Skeletal muscle cell (primary cell): ENCODE measurements at places on chromosomes 3 and 15.
A peak's percentile ranks its signal among the peaks of the same experiment; 100 is the strongest.

- DNase-seq = no peak
These were observed 138.9 kb upstream of the RORA start for GRCh38 chr15:61367953-61368352.

GRCh38 chr3:35946121-35946853 is 307.0 kb downstream of the ARPP21 start:
- DNase-seq = no peak

DNA sequence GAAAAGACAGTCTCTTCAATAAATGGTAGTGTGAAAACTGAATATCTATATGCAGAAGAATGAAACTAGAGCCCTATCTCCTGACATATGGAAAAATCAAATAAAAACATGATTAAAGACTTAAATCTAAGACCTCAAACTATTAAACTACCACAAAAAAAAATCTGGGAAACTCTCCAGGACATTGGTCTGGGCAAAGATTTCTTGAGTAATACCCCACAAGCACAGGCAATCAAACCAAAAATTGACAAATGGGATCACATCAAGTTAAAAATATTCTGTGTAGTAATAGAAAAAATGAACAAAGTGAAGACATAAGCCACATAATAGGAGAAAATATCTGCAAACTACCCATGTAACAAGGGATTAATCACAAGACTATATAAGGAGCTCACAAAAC is 286.4 kb downstream of the TBC1D5 start:
- DNase-seq = no peak

- DNase-seq = no peak
These were observed 1058.7 kb downstream of the FHIT start for GRCh38 chr3:60192297-60193114.

DNA sequence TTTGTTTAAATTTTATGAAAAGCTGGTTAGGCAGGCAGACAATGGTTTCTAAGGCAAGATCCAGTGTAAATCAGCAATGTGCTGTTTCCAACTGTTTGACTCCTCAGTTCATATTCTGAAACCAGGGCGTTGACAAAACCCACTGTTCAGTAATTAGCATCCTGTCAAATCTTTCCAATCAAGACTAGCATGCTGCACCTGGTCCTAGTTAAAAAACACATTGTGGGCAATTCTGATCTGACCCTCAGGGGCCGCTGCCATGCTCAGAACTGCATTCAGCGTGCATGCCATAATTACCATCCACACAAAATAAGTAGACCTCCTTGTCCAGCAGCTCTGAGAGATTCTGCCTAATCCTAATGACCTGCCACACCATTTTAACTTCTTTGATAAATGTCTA is 20.9 kb upstream of the RBP1 start:
- DNase-seq = no peak

DNA sequence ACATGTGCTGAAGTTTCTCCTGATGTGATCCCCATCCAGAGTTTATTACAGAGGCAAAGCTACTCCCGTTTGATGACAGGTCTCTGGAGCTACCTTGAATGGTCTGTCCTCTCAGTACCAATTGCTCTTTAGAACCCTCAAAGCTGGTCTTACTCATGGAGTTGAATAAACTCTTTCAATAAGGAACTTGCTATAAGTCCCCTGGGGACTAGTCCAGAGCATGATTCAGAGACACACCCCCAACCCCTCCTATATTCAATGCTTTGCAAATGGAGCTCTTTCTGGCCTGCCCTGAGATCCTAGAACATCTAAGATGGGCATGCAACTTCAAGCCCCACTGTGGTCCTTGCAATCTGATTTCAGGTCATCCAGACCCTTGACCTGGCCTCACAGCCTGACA is 23.9 kb upstream of the TPM1 start:
- DNase-seq = no peak

GRCh38 chr15:90903733-90904536 is 833 bp downstream of the MAN2A2 start:
- no peak for DNase-seq

DNA sequence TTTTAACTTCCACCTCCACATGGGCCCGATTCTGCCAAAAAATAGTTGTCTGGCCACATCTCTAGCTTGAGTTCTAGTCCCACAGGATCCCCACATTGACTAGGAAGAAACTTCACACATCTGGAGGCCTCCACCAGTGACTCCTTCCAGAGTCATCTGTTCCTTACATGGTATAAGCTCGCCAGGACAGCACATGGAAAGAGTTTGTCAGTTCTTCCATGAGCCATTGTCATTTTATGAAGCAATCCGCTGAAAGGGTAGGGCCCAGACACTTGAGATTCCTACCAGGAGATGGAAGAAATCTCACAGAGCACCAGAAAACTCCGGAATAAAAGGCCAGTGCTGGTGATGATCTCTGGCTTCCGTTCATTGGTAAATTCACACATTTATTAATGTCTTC is 350.5 kb upstream of the ICE2 start:
- no peak for DNase-seq

DNA sequence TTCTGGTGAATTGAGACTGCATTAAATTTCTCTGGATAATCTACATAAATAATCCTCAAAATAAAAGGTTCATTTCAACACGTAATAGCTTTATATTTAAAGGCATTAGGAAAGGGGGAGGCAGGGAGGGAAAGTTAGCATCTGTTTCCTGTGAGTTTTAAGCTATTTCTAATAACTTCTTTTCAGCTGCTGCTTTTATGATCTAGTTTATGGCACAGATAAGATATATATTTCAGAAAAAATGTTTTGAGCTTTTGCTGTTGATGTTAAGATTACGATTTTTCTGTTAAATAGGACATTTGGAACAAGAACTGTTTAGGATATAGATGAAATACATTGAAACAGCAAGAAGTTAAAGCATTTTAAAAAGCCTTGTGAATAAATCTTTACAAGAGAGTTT is 30.0 kb downstream of the UBE2E1 start:
- no peak for DNase-seq

DNA sequence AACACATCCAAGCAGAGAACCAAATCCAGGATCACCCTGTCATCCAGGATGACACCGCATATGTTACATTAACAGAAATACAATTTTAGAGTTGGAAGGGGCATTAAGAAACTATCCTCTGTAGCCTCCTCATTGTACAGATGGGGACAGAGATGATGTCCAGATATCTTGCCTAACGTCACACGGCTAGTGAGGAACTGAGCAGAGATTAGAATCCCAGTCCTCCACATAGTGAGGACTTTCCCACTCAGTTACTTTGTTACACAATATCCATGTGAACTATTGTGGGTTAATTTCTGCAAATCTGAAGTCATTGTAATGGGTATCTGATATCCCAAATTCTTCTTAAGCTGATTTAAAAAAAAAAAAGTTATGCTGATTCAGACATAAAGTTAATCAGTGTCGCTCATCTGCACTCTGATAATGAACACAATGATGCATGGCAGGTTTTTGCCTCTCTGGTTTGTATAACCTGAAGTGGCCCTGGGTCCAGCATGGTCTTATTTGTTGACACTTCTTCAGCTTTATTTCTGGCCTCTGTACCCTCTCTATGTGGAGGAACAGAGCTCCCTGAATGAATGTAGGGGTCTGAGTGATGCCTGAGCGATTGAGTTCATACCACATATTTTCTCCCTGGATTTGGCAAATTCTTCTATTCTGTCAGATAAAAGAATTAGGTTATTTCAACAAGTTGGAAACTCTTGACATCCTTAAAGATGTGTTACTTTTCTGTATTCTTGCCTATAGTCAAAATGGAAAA is 76.0 kb upstream of the LIMD1 start:
- DNase-seq = no peak

- no peak for DNase-seq
These were observed 781 bp upstream of the DAG1 start for GRCh38 chr3:49469037-49469935.

DNA sequence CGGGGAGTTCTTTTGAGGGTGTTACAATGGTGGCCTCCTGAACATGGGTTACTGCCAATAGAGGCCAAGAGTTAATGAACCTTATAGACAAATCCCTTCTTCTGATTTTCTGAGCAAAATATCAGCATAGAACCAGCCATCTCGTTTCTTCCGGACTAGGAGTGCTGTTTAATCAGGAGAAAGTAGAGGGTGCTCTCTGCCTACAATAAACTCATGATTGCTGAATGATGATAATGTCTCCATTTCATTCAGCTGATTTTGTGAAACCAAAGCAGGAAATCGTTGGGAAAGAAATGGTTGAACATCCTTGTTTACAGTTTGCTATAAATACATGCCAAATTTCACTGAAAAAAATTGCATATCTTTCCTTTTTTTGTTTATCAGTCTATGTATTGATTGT is 142.8 kb upstream of the PLSCR5 start:
- DNase-seq = peak; percentile 23

GRCh38 chr3:134068429-134068828 is 38.7 kb upstream of the SLCO2A1 start:
- no peak for DNase-seq

- DNase-seq = no peak
These were observed 447.5 kb downstream of the IGSF11 start for GRCh38 chr3:118587037-118587741.

DNA sequence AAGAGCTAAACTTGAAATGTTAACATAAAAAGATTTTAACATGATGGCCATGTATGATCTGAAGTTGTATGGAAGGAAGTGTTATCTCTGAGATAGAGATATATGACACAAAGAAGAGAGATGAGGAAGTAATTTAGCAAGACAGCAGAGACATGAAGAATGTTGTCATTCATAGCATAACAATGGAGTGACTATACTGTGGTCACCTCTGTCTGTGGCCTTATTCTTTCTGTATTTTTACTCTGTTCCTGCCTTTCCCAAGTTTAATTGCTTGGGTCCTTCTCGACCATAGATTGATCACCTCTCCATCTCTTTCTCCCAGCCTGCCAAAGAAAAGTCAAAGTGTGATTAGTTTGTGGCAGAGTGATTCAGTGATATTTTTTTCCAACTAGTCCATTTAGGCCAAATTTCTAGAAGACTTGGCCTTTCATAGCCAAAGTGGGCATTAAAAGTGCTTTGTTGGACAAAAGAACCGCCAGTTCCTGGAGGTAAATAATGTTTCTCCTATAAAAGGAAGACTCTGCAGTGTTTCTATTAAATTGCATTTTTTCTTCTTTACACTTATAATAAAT is 711.9 kb downstream of the CADM2 start:
- DNase-seq = no peak

- no peak for DNase-seq
These were observed 339.9 kb upstream of the RBMS3 start for GRCh38 chr3:28940994-28941393.

GRCh38 chr3:36893137-36893557 is 51.7 kb downstream of the TRANK1 start:
- DNase-seq = peak; percentile 32

GRCh38 chr3:64693031-64693430 is 5.2 kb upstream of the ADAMTS9 start:
- no peak for DNase-seq

- no peak for DNase-seq
These were observed 124.8 kb upstream of the LRIG1 start for GRCh38 chr3:66625505-66626216.

DNA sequence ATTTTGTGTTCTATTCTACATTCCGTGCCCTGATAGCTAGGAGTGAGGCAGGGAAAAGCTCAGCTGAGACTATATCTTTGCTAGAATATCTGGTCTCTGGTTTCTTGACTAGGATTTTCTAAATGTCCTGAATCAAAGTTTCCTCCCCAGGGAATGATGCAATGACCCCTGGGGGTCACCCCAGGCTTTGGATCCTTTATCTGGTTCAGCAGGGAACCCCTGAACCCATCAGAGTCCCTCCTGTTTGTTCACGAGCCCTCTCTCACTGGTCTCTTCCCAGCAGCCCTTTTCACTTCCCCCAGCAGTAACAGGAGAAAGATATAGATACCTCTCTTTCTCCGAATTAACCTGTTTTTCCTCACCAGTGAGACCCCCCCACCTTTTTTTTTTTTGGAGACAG is 14.3 kb downstream of the TM2D3 start:
- no peak for DNase-seq

GRCh38 chr3:179113903-179114302 is 34.3 kb upstream of the PIK3CA start:
- peak; percentile 44 for DNase-seq

DNA sequence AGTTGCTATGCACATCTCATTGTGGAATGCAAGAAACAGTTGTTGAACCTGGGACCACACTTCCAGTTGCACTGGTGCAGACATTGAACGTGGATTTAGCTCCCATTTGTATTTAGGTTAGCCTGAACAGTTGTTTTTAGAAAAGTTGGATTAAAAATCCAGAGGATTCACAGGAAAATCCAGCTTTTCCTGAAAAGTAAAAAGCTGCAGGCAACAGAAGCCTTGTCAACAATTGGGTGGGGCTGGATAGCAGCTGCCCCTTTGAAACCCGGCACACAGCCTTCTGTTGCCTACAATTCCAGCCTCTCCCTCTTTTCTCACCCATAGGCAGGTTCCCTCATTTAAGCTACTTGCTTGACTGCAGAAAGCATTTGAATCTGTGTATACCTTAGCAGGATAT is 165.3 kb upstream of the TBL1XR1 start:
- no peak for DNase-seq

DNA sequence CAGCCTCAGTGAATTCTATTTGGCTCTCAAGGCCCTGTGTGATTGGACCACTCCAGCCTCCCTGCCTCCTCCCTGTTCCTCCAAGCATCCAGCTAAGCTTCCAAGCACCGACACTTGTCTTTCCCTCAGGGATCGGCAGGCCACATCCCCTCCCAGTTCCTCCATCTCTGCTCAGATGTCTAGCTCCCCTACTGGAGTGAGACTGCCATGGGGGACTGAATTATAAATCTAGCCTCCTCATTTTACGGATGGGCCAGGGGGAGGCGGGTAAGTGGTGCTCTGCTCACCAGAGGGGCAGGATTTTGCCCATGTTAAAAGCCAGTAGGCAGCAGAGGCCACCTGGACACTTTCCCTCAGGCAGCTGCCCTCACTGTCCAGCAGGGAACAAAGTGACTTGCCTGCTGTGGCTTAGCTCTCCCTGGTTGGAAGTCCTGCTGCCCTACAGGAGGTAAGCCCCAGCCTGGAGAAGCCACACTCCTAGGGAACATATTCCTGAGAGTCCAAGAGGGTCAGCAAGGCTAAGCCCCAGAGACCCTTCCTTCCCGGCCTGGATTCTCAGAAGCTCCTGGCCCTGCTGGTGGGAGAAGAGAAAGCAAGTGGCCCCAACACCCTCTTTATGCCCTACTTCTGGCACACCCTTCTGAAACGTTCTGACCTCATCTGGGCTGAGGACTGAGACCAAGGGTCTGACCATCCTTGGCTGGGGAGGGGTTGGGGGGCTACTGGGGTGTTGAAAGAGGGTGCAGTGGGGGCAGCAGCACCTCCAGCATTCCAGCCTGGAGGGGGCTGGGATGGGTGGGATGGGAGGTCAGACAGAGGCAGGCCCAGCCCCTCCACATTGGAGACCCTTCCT is 9.1 kb upstream of the HHATL start:
- DNase-seq = no peak

GRCh38 chr15:80207887-80208286 is 44.1 kb downstream of the CTXND1 start:
- no peak for DNase-seq

GRCh38 chr15:41840673-41841072 is 2.0 kb downstream of the PLA2G4B start:
- no peak for DNase-seq

GRCh38 chr3:51276046-51276445 is 109.0 kb upstream of the MANF start:
- DNase-seq = no peak
